PC-3 (cell line): ENCODE measurements at places on chromosomes 6 and 20. TPM values are rescaled to one million over a fixed set of nuclear protein-coding genes. Genes with fewer than 3 reads are reported as not detected.

The LGSN gene
- not detected in 2 replicates for total RNA-seq

DNA sequence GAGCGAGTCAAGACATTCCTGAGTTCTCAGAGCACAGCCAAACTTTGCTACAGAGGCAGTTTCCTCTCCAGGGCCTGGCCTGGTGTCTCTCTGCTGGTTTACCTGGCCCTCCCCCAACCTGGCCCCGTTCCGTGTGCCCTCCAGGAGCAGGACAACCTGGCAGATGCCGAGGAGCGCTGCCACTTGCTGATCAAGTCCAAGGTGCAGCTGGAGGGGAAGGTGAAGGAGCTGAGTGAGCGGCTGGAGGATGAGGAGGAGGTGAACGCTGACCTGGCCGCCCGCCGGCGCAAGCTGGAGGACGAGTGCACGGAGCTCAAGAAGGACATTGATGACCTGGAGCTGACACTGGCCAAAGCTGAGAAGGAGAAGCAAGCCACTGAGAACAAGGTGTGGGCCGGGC, 39.5 kb downstream of the MYH7B start:
- DNase-seq, result no peak

- no peak for DNase-seq
These were observed 23.0 kb downstream of the RALY start for GRCh38 chr20:34016736-34017135.

DNA sequence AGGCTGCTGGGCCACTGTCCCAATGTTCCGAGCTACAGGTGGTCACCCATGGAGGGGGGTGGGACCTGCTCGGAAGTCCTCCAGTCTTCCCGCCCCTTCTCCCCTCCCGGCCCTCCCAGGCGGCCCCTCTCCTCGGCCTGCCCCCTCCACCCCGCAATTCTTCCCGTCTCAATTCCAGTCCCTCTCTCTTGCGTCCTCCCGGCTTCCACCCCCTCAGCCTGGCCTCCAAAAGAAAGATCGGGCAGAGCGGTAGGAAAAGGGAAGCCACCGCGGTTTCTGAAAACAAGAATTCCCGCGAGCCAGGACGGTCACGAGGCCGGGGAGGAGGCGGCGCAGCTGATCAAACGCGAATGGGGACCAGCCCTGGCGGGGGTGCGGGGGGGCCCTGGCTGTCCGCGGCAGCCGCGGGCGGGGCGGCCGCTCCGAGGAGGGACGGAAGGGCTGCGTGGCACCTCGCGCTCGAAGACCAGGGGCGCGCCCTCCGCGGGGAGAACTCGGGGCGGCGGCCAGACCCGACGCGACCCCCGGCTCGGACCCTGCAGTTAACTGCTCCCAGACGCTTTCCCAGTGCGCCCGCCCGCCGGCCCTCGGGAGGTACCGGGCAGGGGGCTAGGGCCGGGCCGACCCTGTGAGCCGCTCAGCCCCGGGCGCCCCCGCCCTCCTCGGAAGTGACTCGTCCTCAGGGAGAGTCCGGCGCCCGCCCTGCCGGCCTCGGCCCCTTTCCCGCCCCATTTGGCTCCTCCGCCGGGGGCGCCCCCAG, 1.0 kb downstream of the PXDC1 start:
- DNase-seq, result peak; percentile 57

The SOBP gene
- 0.15 and 0.17 TPM in 2 replicates for total RNA-seq

The RNF182 gene
- total RNA-seq, result 20.2 and 24.7 TPM in 2 replicates

The SLC52A3 gene
- total RNA-seq, result 4.2 and 5.9 TPM in 2 replicates

DNA sequence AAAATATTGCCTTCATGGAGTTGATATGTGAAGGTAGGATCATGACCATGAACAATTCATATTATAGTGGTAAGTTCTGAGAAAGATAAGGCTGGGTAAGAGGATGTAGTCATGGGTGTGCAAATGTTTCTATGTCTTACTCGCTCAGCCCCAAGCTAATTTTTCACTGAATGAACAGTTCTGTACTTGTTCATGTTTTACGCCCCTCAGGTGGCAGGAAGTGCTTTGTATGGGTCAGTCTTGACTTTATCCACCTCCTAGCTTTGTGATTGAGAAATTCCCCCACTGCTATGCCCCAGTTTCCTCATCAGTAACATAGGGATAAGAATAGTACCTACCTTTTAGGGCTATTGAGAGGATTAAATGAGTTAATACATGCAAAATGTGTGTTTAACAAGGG, 148.2 kb upstream of the KCNG1 start:
- no peak for DNase-seq

The LZTS3 gene
- 6.4 and 8.9 TPM in 2 replicates for total RNA-seq

DNA sequence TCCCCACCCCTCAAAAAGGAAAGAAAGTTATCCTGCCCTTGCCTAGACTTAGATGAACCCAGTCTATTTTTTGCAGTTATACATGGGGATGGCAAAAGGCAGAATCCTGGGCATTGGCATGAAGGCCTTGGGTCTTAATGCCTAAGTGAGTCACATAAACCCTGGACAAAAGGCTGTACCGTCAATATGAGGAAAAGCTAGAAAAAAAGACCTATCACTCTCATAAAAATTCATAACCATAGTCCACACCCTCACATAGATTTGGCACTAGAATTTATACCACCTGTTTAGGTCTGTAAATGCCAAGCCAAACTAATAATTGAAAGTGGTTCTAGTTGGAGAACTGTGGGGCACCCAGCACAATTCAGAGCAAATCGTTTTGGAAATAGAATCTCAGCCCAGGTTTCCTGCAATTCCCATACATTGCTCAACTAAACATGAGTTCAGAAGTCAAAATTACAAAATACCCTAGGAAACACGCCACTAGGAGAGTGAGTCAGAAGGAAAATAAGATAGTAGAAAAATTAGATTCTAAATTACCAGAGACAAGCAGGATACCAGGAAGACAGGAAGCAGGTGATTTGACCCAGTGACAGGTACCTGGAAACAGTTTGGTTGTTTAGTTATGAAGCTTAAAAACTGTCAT, 70.4 kb upstream of the FUCA2 start:
- peak; percentile 63 for DNase-seq

DNA sequence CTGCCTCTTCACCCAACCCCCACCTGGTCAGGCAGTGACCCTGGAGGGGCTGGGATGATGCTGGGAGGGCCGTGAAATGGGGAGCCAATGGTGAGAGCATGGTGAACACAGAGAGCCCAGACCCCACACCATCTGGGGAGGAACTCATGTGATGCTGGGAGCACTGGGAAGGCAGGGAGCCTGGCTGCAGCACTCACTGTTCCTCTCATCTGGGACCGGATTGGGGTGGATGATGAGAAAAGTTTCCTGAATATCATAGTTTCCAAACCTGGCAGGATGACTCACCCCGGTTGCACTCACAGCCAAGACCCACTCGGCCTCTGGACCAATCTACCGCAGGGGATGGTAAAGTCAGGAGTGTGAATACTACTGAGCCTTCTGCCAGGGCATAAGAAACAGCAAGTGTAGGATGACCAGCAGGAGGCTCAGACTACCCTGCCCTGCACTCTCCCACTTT, 21.8 kb downstream of the ULBP1 start:
- DNase-seq, result no peak

DNA sequence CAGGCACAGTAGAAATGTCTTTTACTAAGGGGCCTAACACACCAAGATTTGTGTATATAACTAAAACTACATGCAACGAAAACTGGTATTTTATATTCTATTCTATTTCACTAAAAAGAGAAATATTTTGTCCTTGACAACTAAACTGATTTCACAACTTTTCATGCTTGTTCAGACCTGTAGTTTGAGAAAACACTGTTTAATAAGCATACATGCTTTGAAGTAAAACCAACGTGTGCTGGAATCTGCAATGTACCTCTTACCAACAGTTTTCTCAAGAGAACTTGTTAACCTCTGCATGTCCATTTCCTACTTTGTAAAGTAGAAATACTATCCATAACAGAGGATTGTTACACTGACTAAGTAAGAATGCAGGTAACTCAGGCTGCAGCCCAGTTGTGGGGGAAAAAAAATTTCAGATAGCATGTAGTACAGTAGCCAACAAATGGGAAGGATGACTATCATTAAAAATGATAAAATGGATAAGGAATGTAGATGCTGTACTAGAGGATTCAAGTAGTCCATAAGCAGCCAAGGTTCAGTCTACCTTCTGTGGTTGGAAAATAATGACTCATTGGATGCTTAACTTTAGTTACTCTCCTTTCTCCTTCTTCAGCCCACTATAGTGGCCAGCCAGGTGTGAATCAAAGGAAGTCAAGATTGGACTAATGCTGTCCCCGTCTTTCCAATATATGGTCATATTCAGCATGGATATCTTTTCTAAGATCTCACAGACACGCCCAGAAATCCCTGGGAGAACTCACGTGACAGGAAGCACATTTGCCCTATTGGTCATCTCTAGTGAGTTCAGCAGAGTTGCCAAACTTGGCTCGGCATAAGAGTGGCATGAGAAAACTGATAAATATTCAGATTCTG, 65.2 kb downstream of the HFE start:
- DNase-seq, result peak; percentile 67

- no peak for DNase-seq
These were observed 243.6 kb downstream of the KHDRBS2 start for GRCh38 chr6:62042429-62042828.

The GABRR1 gene
- total RNA-seq, result not detected in 2 replicates

The LYRM4 gene
- total RNA-seq, result 18.6 and 27.7 TPM in 2 replicates

The MYLK2 gene
- 1.7 TPM in 2 replicates for total RNA-seq

GRCh38 chr6:157927011-157927410, 54.7 kb upstream of the SYNJ2 start:
- DNase-seq, result no peak

DNA sequence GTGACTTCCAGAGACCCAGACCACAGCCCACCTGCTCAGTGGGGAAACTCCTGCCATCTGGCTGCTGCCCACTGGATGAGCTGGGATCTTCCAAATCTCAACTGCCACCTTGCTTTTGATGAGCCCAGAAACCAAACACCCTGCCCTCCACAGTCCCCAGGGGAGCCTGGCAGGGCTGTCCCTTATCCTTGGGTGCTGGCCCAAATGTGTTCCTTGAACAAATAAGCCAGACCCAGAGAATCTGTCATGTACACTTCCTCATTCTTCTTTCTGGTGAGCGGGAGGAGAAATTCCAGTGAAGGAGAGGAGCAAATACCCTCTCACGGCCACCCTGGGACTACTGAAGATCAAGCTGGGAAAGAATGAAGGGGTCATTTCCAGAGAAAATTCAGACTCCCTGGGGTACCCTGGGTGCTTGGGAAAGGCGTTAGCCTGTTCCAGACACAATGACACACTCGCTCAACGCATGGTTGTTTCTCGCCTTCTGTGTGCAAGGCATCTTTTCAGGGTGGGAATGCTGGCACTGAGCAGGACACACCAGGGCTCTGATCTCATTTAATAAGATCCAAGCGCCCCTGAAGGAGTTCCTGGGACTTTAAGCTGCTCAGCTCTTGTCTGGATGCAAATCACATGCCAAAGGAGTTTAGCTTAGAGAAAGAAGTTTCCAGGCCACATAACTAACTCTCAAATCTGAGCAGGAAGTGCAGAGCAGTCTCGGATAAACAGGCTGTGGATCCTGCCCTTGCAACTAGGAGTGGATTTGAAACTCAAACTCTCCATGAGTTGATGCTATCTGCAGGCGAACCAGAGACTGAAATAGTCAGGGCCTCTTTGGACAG, 38.5 kb downstream of the PXDC1 start:
- no peak for DNase-seq

DNA sequence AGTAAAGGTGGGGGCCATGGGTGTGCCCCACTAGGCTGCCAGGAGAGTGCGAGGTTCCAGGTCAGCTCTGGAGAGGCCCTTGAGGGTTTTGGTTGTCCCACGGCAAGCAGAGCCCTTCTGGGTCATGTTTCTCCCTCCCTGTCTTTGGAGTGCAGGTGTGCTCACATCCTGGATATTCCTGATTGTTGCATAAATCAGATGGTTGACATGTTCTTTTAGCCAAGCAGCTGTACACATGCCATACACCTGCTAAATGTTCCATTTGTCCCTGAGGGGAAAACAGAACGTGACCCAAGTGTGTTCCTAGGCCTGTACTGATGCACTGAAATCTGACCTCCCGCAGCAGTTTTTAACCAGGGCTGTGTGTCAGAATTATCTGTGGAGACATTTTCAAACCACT, 77.5 kb upstream of the BEND3 start:
- no peak for DNase-seq

DNA sequence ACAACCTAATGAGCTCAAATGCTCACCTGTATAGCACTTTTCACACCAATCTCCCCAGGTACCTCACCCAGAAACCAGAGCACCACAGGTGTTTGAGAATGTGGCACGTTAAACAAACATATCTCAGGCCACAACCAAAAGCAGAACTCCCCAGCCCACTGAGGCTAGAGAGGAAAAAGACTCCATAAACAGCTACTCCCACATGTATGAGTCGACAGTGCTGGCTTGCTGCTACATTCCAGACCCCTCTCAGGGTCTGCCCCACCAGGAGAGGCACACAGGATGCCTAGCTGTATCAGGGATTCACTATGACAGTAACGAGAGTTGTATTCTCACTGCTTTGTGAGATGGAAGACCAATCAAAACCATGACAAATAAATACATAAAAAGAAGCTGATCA, 242.6 kb upstream of the ARID1B start:
- DNase-seq, result no peak

- DNase-seq, result no peak
These were observed 47.8 kb downstream of the PSMB1 start for GRCh38 chr6:170505306-170505705.

GRCh38 chr6:155276638-155277037, 12.8 kb downstream of the CLDN20 start:
- no peak for DNase-seq

The ACSS1 gene
- 2.3 and 2.4 TPM in 2 replicates for total RNA-seq

The TNFRSF21 gene
- total RNA-seq, result 106 and 120 TPM in 2 replicates

- no peak for DNase-seq
These were observed 6.9 kb upstream of the FAM209A start for GRCh38 chr20:56517641-56518040.

The CEP162 gene
- 1.7 and 2.3 TPM in 2 replicates for total RNA-seq

The CSE1L gene
- total RNA-seq, result 272 and 295 TPM in 2 replicates

- DNase-seq, result peak; percentile 94
These were observed 45.2 kb upstream of the NT5E start for GRCh38 chr6:85404564-85405174.

DNA sequence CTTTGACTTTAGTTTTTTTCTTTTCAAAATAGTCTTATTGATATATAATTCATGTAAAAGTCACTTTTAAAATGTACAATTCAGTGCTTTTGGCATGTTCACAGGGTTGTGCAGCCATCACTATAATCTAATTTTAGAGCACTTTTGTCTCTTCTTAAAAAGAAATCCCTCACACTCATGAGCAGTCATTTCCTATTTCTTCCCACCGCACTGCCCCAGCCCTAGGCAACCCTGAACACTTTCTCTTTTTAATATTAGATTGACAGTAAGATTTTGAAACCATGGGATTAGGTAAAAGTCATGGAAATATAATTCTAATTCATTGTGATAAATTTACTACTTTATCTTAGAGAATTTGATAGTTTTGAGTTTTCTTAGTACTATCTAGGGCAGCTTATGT, 309.4 kb downstream of the UTRN start:
- no peak for DNase-seq

GRCh38 chr6:115001731-115002350, 659.0 kb upstream of the HS3ST5 start:
- peak; percentile 4 for DNase-seq
